ENCODE measurements at places on chromosomes 16 and 17.

DNA sequence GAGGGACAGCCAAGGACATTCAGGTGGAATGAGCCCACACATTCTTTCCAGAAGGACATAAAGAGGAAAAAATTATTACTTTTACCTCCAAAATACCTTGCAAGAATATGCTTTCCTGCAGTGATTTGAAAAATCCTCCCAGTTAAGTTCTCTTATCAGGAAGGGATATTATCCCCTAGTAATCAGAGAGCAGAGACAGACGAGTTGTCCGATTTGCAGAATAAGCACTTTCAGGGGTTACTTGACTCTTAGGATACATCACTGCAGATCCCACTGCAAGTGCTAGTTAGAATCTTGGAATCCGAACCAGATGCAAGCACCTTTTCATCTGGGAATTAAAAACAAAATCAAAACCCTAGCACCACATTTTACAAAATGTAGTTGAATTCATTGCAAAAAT lies 33.6 kb downstream of the FOXL1 start:
- no peak for DNase-seq

GRCh38 chr17:40075942-40076498 lies 13.3 kb downstream of the THRA start:
- DNase-seq = no peak

GRCh38 chr17:66313995-66314659 lies 11.7 kb downstream of the PRKCA start:
- no peak for DNase-seq

DNA sequence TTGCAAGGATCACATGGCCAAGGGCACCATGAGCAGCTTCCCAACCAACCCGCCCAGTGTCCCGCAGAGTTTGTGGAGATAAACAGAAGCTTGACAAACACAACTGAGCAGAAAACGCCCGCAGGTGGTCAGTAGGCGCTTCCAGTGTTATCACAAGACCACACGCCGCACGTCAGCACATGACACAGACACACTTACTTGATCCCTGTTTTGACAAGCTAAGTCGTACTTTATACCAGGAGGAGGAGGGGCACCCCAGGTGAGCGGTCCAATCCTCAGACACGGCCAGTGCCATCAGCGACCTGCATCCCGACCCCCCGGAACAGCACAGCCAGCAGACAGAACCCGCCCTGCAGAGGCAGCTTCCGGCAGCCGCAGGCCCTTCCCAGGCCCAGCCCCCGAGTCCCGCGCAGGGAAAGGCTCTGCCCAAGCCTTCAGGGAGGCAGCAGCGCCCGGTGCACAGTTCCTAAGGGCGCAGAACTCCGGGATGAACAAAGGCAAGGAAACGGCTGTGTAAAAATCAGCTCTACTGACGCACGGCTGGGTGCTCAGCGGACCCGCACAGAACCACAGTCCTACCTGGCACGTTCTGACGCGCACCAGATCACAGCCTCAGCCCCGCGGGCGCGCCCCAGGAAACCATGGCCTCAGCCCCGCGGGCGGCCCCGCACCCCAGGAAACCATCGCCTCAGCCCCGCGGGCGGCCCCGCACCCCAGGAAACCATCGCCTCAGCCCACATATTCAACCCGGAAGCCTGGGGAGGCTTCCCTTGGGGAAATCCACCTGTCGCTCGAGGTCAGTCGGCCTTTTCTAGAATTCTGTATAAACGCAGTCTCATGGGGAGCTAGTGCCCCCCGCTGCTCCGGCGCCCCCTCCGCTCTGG lies 27.8 kb downstream of the AXIN1 start:
- DNase-seq = no peak

- DNase-seq = no peak
Observed at GRCh38 chr17:4934173-4934979, 2.3 kb downstream of the GP1BA start.

GRCh38 chr17:81884968-81885367 lies 6.4 kb downstream of the ALYREF start:
- no peak for DNase-seq

GRCh38 chr17:60165971-60166370 lies 16.2 kb downstream of the CA4 start:
- DNase-seq = no peak

- DNase-seq = no peak
Observed at GRCh38 chr16:89602273-89602951, 11.0 kb upstream of the DPEP1 start.

- DNase-seq = no peak
Observed at GRCh38 chr16:70736465-70737376, 50.9 kb upstream of the MTSS2 start.

DNA sequence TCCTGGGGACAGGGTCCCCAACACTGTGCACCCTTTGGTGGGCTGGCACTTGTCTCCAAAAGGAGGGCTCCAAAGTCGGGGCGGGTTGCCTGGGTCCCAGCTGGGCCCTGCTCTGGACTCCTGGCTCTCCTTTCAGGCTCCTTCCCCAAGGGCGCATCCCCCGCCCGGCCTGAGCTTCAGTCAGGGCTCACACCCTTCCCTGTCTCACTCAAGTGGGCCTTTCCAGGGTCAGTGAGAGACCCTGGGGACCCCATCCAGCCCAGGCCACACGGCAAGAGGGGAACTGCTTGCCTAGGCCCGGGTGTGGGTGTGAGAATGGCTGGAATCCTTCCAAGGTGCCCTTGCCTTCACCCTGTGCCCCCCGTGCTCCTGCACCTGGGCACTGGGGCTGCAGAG lies 41.8 kb upstream of the SLC38A10 start:
- DNase-seq = no peak

DNA sequence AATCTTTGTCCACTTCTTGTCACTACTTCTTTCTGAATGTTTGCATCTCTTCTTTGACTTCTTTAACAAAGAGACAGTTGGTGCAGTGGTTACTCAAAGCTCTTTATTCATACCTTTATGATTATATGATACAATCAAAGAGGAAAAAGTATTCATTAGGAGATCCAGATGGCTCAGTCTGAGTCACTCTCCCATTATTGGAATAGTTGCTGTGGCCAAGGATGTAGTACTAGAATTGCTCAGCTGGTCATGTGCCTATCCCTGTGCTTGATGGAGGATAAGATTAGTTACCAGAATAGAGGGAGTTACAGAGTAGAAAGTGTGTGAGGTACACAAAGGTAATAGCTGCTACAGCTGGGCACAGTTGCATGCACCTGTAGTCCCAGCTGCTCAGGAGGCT lies 18.3 kb downstream of the BCAS3 start:
- no peak for DNase-seq

DNA sequence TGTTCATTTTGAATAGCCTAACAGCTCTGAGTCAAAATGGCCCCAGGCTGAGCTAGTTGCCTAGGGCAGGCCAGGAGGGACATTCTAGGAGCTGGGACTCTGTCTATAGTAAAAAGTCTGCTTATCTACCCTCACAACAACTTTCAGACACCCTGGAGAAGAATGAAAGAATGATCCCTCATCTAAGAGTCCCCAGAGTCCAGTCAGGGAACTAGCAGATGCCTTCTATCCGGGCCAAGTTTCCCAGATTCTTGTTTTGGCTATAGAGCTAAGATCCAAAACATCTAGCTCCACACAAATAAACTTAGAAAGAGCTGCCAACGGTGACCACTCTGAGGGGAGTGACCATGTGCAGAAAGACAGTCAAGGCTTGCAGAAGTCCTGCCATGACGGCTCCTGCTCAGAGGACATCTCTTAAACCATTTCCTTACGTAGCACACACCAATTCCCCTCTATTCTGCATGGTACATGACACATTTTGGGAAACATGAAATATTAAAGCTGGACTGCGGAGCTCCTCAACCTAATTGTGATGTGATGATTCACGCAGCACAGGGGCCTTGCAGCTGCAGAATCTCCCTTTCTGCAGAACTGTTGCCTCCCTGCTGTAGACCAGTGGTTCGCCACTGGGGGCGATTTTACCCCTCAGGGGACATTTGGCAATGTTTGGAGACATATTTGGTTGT lies 24.2 kb downstream of the FAM20A start:
- DNase-seq = no peak

DNA sequence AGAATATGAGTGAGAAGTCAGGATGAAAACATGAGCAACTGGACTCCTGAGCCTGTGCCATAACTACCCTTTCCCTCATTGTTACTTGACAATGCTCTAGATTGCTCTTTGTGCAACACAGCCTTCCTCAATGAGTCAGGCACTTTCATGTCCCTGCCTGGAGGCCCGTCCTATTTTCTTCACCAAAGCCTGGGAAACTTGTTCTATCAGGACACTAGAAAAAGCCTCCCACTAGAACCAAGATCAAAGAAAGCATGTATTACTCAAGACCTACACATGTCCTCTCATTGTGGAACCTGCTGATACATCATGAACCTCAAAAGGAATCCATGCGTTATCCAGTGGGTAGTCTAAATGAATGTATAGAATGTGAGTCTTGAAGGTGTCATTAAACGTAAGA lies 624.5 kb downstream of the TOX3 start:
- no peak for DNase-seq

DNA sequence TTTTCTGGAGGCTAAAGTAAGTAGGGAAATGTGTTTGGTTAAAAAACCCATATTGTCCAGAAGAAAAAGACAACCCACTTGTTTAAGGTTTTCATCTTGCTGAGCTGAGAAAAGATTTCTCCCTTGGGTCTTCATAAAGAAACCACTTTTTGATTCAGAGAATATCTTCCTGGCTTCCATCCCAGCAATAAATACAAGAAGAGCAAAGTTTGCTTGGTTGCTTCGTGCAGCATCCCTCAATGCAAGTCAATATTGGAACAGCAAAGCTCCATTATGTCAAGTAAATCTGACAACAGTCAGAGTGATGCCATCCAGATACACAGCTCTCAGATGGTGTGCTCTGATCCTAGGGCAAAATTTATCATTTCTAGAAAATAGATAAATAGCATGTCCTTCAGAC lies 118.9 kb upstream of the PIRT start:
- DNase-seq = no peak

- DNase-seq = no peak
Observed at GRCh38 chr16:29198231-29198630, 208.3 kb downstream of the NPIPB11 start.

- no peak for DNase-seq
Observed at GRCh38 chr16:28587386-28587785, 9.5 kb downstream of the SULT1A2 start.

DNA sequence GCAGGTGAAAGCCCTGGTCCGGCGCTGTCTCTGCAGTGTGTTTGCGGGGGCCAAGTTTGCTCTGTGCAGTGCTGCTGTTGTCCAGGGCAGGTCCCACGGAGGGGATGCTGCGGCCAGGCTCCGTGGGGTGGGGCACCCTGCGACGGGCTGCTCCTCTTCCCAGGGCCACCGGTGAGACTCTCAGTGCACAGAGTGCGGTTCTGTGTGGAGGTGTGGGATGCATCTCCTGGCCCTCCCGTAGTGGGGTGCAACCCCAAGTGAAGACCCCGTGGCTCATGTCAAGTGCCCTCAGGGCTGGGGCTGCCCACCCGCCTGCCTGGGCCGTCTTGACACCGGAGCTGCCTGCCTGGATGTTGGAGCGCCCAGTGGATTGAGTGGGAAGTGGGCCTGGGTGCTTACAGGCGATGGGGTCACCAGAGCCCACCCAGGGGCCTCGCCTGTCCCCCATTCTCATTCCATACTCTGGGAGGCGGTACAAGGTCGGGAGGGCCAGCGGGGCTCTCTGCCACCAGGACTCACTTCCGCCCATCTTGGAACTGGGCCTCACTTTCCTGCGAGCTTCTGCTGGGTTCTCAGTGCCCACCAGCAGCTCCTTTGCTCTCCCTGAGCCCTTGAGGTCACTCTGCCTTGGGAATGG lies 119.9 kb downstream of the BANP start:
- DNase-seq = no peak

- DNase-seq = no peak
Observed at GRCh38 chr17:38733982-38734973, 4.1 kb downstream of the CISD3 start.

DNA sequence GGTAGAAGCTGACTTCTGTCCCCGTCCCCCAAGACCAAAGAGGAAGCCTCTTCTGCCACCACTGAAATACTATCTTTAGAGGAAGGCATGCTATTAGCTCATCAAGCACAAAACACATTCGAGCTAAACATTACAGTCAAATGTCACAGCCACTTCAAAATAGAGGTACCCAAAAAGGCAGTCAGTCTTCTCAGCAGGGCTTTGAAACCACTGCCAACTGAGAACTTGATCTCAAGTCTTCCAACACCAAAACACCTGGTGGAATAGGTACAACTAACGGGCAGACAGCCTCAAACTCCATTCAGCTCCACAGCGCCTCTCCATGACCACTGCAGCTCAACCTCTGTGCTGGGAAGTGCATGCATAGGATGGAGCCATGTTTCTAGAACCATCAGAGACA lies 36.0 kb downstream of the ZFHX3 start:
- no peak for DNase-seq

- no peak for DNase-seq
Observed at GRCh38 chr17:53912117-53912516, 89.4 kb downstream of the KIF2B start.

GRCh38 chr17:38921756-38922411 lies 3.5 kb upstream of the LASP1NB start:
- DNase-seq = no peak

GRCh38 chr16:53065461-53066061 lies 10.8 kb downstream of the CHD9 start:
- no peak for DNase-seq

DNA sequence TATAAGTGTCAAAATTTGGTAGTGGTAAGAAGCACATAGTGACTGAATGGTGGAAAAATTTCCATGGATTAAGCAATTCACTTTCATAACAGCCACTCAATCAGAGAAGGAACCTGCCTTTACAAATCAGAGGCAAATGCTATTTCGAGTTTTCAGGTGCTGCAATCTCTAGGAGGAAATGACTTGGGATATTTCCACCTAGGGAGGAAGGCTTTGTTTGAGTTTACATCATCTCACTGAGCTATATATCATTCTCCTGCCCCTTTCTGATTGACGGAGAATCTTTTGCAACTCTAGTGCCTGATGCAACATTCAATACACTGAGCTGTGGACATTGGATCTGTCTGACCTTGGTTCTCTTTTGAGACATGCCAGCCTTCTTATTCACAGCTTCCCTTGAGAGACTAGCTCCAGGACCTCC lies 26.3 kb downstream of the MARCHF10 start:
- DNase-seq = no peak

- DNase-seq = no peak
Observed at GRCh38 chr16:88398170-88398873, 15.6 kb downstream of the ZNF469 start.

- DNase-seq = no peak
Observed at GRCh38 chr17:9079461-9080103, 58.3 kb downstream of the NTN1 start.
